Effector memory CD8-positive, alpha-beta T cell (primary cell): ENCODE measurements at places on chromosomes 12 and 14.

DNA sequence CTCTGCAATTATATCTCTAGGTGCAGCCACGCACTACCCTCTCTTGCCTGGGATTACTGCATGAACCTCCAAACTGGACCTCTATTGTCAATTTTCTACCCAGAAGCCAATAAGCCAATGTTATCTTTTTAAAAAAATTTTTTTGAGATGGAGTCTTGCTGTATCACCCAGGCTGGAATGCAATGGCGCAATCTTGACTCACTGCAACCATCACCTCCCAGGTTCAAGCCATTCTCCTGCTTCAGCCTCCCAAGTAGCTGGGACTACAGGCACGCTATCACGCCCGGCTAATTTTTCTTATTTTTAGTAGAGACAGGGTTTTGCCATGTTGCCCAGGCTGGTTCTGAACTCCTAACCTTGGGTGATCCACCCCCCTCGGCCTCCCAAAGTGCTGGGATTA lies 11.2 kb upstream of the PXN start:
- no peak for DNase-seq

GRCh38 chr12:127233016-127233415 lies 1034.0 kb upstream of the TMEM132C start:
- DNase-seq = no peak

DNA sequence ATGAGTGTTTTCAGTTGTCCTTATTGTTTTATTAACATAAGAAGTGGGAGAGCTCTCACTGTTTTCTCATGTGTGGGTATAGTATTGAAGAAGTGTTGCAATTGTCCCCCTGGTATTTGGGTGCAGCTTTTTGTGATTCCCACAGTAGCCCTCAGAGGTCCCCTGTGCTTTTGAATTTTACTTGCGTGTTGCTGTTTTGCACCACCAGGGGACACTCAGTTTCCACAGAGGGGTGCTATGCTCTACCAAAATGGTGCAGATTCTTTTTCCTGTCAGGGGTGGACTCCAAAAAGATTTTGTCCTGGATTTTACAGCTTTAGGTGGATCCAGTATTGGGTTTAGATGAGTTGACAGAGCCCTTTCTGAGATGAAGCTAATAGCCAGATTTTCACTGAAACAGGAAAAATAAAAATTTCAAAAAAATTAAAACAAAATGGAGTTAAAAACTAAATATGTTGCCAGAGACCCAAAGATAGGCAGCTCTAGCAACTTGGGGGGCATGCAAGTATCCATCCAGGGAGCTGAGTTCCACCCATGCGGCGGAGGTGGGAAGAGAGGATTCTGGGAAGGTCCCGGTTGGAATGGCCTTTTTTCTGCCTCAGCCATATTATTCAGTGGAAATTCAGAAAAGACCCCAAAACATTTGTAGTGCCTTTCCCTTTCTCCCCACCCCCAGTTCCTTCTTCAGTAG lies 50.2 kb downstream of the TTLL5 start:
- DNase-seq = no peak

DNA sequence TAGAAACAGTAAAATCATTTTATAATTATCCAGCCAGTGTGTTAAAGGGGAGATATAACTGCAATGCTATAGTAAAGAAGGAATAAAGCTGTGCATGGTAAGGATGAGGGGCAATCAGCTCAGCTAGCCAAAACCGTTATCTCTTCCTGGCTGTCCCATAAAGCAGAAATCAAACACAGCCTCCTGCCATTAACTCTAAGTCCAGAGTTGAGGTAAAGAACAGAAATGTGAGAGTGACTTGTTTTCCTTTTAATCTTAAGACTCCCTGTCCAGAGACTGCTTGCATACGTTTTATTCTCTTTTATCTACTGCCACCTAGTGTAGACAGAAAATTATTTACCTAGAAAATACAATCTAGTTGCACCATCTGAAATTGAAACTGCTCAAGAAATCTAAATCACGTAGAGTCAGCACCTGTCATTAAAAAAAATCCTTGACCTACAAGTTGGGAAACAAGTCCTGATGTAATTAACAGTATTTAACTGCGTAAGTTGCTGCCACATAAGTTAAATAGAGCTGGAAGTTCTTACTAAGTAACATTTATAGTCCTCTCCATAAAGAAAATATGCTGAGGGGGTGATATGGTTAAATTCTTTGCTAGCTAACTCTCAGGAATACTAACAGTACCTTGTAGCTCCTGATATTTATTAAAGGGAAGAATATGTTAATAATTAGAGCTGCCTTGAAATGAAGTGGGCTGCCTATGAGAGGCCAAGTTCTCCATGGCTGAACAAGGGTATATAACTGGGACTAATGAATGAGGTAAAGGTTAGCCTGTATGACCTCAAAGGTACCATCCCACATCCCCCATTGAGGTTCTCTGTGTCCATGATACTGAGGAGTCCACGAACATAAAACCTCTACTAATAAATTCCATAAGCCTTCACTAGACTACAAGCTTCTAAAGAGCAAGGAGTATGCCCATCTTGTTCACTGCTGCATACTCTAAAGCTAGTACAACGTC lies 62.7 kb downstream of the GALNT4 start:
- peak; percentile 6 for DNase-seq

- DNase-seq = no peak
Measured at GRCh38 chr12:121314431-121314830, 17.9 kb upstream of the CAMKK2 start.

- no peak for DNase-seq
Measured at GRCh38 chr14:67892466-67893100, 73.0 kb downstream of the RAD51B start.

DNA sequence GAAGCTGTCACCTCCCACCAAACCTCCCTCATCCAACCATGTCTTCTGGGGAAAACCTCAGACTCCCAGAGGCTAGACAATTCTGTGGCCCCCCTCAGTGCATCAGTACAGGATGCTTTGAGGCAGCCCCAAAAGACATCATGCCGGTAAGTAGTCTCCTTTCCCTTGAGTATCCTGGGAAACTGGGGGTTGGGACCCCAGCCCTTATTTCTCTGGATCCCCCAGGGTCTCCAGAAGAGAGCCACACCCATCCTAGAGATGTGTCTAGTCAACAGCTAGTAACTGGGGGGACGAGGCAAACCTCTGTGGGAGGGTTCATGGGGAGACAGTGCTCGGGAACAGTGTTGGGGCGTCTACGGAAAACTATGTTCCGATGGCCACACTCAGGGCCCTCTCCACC lies 974.2 kb upstream of the TMEM132C start:
- DNase-seq = no peak

DNA sequence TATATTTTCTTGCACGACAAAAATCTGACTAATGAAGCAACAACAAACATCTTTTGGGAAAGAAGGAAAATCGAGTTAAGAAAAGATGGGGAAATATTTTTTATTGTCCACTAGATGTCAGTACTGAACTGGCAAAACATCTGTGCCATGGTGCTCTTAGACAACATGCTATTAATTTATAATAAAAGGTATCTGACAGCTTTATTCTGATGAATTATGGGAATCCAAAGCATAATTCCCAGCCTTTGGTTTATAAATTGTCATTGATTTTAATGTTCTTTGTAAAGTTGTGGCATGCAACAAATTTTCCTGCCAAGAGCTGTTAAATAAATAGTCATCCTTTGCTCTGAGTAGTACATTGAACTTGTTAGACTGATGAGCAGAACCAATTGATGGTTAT lies 231.2 kb downstream of the ETNK1 start:
- no peak for DNase-seq

DNA sequence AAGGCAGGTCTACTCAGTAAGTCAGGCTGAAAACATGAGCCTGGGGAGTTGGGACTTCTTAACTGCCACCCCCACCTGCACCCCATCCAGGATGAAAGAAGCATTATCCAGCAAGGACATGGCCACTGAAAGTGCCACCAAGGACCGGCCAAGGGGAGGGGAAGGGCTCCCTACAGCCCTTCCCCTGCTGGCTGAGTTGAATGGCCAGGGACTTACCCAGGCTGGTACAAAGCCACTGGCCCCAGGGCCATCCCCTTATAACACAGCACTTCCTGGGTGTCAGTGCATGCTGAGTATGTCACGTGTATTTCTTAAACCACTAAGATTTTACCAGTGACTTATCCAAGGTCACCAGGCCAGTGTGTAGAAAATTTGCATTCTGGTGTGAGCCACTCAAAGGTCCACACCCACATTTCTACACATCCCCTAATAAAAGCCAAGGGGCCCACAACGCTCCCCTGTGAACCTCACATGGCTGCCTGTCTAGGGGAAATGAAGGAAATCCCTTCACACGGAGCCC lies 29.3 kb upstream of the ZFP36L1 start:
- no peak for DNase-seq

GRCh38 chr12:29082522-29082921 lies 66.6 kb upstream of the FAR2 start:
- DNase-seq = no peak

- no peak for DNase-seq
Measured at GRCh38 chr12:75432924-75433323, 42.0 kb downstream of the GLIPR1L2 start.

- no peak for DNase-seq
Measured at GRCh38 chr12:3834774-3835173, 38.4 kb downstream of the PARP11 start.

- no peak for DNase-seq
Measured at GRCh38 chr12:123607756-123608155, 5.9 kb downstream of the DDX55 start.
